ENCODE measurements at places on chromosomes 4 and X. TPM values are rescaled to one million over a fixed set of nuclear protein-coding genes. Genes with fewer than 3 reads are reported as not detected.
A peak's percentile ranks its signal among the peaks of the same experiment; 100 is the strongest.

Gene CLDN2
- not detected for total RNA-seq

DNA sequence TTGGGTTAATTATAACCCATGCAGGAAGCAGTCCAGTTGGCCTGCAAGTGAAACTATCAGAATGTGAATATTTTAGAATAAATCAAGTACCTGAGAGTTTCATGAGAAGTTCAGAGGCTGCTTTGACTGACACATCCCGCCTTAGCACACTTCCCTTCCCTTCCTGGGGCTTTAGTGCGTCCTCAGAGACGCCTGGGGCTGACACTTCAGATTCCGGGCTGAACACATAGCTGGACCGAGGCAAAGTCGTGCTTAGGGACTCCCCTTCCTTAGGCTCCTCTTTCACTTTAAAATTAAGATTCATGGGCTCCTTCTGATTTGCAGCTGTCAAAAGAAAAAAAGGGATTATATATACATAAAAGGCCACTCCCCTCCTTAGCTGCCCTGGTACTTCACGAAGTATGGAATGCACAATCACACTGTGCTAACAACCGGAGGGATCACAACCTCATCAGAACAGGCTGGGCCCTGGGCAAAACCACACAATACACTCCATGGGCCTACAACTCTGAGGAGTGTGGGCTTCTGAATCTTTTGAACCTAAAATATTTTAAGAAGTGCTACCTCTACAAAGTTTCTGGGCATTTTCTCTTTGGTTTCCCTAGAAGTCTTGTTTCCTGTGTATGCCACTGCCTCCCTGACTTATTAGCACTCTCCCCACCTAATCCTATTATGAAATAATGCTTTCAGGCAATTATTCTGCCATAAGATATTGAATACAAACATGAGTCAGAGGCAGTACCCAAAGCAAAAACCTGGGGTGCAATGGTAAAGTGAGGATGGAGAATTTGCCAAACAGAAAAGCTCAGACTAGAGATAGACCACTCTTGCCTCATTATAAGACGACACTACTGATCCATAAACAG lies 68.2 kb downstream of the ZNF827 start:
- no peak for DNase-seq
- H3K27me3 ChIP-seq, result no peaks in the 10 kb centered on the region
- H3K4me3 ChIP-seq, result no peak overlapping the region
- H3K4me1 ChIP-seq, result peaks cover 4% of the 10 kb centered on the region
- H3K27ac ChIP-seq, result no peak overlapping the region
- H3K36me3 ChIP-seq, result no peaks in the 10 kb centered on the region

Gene SPIN2A
- total RNA-seq, result 2.4 TPM

- DNase-seq, result no peak
- H3K27me3 ChIP-seq, result no peaks in the 10 kb centered on the region
- H3K36me3 ChIP-seq, result no peaks in the 10 kb centered on the region
- H3K4me3 ChIP-seq, result no peak overlapping the region
- H3K4me1 ChIP-seq, result no peaks in the 10 kb centered on the region
Measured at GRCh38 chr4:139639654-139640053, 26.0 kb upstream of the MGST2 start.

DNA sequence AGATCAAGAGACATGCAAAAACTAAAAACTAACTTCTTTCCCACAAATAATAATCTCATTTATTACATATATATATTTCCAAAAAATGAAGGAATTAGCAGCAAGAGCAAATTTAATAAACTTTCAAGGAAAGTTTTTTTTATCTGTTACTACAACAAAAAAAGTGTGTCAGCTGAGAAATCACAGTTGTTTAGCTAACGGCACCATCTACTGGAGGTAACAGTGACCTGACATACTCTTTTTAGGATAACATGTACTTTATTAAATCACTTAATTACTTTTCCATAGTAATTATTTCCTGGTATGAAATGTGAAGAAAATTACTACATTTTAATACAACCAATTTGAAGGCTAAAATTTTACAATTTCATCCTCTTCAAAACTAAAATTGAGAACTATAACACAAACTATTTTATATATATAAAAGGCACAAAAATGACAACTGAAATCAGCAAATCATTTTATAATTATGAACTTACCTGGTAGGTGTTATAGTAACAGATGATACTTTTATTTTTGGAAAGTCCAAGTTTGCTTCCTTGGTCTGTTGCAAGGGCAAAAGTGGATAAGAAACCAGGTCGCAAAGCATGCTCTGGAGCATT lies 9.1 kb downstream of the LAMTOR3 start:
- H3K27me3 ChIP-seq, result no peaks in the 10 kb centered on the region
- no peaks in the 10 kb centered on the region for H3K4me1 ChIP-seq
- no peak overlapping the region for H3K27ac ChIP-seq
- no peak overlapping the region for H3K4me3 ChIP-seq

- no peak for DNase-seq
- no peak overlapping the region for H3K4me3 ChIP-seq
- H3K4me1 ChIP-seq, result no peaks in the 10 kb centered on the region
Measured at GRCh38 chr4:74188912-74189311, 31.0 kb downstream of the MTHFD2L start.

Gene MAGEB17
- total RNA-seq, result not detected

DNA sequence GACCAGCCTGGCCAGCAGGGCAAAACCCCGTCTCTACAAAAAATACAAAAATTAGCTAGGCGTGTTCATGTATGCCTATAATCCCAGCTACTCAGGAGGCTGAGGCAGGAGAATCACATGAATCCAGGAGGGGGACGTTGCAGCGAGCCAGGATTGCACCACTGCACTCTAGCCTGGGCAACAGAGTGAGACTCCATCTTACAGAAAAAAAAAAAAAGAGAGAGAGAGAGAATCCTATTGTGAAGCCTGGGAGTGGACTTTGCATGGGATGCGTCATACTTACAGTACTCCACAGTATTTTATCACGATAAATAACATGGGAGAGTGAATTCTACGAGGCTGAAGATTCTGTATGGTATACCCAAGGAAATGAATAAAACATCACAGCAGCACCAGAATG lies 139.6 kb downstream of the AASDH start:
- H3K4me1 ChIP-seq, result no peaks in the 10 kb centered on the region
- no peak overlapping the region for H3K4me3 ChIP-seq
- no peaks in the 10 kb centered on the region for H3K27me3 ChIP-seq
- H3K36me3 ChIP-seq, result no peaks in the 10 kb centered on the region
- no peak for DNase-seq
- H3K27ac ChIP-seq, result no peak overlapping the region

Gene TLR1
- 29.7 TPM for total RNA-seq

Gene KCND1
- 3.4 TPM for total RNA-seq

Gene HAND2
- total RNA-seq, result 19.5 TPM

DNA sequence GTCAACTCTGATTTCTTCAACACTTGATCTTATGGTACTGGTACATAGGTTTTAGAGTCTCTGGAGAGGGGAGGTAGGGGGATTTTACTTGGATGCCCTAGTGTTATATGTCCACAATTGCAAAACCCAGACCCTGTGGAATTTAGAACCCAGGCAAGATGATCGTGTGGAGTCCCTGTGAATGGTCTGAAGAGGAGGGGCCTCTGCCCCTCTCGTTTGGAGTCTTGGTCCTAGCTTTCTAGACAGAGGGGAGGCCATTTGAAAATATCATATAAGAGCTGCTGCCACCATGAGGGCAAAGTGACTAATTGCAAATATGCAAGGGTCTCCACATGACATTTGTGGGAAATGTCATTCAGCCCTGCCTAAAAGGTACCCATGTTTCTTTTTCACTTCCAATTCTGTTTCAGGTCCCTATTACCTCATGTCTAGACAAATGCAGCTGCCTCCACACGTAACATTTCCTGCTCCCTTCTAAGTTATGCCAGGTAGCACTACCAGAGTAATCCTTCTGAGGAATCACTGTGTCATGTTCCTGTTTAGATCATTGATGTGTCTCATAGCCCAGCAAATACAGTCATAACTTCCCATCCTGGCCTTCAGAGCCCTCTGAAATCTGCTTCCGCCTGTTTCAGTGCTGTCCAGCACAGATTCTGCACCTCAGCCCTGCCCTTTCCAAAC lies 126.8 kb downstream of the KLHL8 start:
- DNase-seq, result no peak
- no peaks in the 10 kb centered on the region for H3K36me3 ChIP-seq
- H3K27ac ChIP-seq, result no peak overlapping the region
- no peaks in the 10 kb centered on the region for H3K27me3 ChIP-seq

Gene SLC38A5
- total RNA-seq, result 13.2 TPM

DNA sequence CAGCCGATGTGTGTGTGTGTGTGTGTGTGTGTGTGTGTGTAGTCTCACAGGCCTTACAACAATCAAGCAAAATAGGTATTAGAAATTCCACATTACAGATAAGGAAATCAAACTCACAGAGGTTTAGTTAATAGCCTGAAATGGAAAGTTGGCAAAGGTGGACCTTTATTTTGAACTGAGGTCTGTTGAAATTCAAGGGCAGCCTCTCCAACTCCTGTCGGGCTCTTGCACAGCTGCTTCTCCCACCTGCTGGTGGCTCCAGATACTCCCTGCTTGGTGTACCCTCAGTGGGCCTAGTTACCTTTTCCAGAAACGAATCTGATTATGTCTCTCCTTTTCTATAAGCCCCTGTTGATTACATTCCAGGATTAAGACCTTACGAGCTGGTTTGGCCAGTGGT lies 195.9 kb downstream of the MGST2 start:
- DNase-seq, result no peak
- no peaks in the 10 kb centered on the region for H3K27me3 ChIP-seq
- H3K4me3 ChIP-seq, result no peak overlapping the region
- no peaks in the 10 kb centered on the region for H3K36me3 ChIP-seq
- no peaks in the 10 kb centered on the region for H3K4me1 ChIP-seq

DNA sequence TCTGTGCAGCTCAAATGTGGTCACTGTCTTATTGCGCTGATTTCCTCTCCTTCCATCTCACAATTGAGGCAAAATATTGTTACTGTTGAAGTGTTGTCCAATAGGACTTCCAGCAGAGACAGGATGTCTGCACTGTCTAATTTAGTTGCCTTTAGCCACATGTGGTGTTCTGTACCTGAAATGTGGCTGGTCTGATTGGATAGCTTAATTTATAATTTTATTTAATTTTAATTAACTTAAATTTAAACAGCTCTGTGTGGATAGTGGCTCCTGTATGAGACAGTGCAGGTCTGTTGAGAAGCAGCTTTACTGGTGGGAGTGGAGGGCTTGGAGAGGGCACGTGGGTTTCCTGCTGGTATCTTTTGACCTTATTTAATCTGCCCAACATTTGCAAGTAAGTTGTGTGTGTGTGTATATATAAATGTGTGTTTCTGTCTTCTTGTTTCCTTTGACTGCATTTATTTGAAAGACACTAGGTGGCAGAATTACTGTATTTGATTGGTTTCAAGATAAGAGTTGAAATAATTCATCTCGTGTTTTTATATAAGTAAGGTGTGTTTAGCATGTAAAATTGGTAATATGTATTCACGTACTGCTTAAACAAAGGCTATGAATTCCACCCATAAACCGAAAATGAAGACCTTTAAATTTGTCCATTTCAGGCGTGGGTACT lies 55.3 kb upstream of the MSANTD1 start:
- H3K4me3 ChIP-seq, result no peak overlapping the region
- H3K36me3 ChIP-seq, result no peaks in the 10 kb centered on the region
- no peaks in the 10 kb centered on the region for H3K27me3 ChIP-seq
- H3K4me1 ChIP-seq, result no peaks in the 10 kb centered on the region

Gene GLUD2
- total RNA-seq, result 2.2 TPM

- H3K27me3 ChIP-seq, result no peaks in the 10 kb centered on the region
- H3K4me3 ChIP-seq, result no peak overlapping the region
- H3K36me3 ChIP-seq, result peaks cover 2% of the 10 kb centered on the region
- no peak for DNase-seq
- H3K27ac ChIP-seq, result no peak overlapping the region
Measured at GRCh38 chr4:121863799-121864198, 6.5 kb downstream of the BBS7 start.

Gene SHROOM3
- total RNA-seq, result 51.3 TPM

Gene ARHGEF6
- total RNA-seq, result 24.3 TPM

DNA sequence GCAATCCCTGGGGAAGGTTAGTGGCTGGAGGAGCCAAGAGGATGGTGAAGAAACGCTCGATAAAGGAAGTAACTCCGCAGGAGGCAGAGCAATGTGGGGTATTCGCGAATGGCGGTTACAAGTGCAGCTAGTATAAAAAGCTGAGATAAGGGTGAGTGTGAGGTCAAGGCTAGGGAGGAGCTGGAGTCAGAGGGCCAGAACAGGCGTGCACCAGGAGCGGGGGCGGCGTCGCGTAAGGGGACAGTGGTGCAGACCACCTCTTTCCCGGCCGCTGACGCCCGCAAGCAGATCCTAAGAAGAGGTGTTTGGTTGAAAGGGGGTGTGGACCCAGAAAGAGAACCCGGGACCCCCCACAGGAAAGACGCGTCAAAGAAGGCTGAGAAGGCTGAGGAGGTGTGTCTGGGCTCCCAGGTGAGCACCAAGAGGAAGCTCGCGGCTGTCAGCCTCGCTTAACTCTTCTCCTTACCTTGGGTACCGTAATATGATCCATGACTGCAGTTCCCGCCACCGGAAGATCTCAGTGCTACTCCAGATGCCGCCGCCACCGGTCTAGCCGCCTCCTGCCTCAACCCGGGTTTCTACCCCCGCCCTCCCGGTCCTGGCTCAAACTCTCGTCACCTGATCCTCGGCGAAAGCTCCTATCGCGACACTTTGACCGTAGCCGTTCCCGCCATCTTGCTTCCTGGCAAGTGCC lies at the start of gene MTMR8:
MTMR8 (minus strand) TSS at position 579 of the 694 bp plus-strand sequence; CDS start at position 490, 89 bp downstream.
- no peaks in the 10 kb centered on the region for H3K36me3 ChIP-seq
- H3K4me3 ChIP-seq, result peak within 1 kb of the TSS; percentile 33
- DNase-seq, result peak; percentile 83
- H3K4me1 ChIP-seq, result peaks cover 4% of the 10 kb centered on the region
- H3K27me3 ChIP-seq, result no peaks in the 10 kb centered on the region
- no peak within 1 kb of the TSS for H3K27ac ChIP-seq

Gene XG
- total RNA-seq, result 5.9 TPM

DNA sequence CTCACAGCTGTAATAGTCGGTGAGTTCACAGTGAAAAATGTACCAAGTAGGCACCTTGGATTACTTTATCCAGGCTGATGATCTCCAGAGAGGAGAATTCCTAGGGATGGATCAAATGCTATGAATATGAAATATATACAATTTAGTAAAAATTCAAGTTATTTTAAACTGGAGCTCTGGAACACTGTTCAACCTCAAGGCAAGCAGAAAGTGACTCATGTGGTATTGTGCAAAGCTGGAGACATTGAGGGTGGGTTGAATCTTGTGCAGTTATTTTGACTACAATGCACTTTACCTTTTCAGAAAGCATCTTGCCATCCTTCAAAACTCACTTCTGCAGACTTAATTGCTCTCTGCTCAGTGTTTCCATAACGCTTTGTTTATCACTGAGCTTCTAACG lies 43.4 kb downstream of the OSTC start:
- H3K4me1 ChIP-seq, result no peaks in the 10 kb centered on the region
- no peak overlapping the region for H3K4me3 ChIP-seq
- DNase-seq, result no peak
- no peaks in the 10 kb centered on the region for H3K27me3 ChIP-seq
- no peaks in the 10 kb centered on the region for H3K36me3 ChIP-seq

- H3K4me3 ChIP-seq, result no peak overlapping the region
- no peak for DNase-seq
- H3K27me3 ChIP-seq, result no peaks in the 10 kb centered on the region
- H3K27ac ChIP-seq, result no peak overlapping the region
- H3K36me3 ChIP-seq, result no peaks in the 10 kb centered on the region
- H3K4me1 ChIP-seq, result no peaks in the 10 kb centered on the region
Measured at GRCh38 chr4:12993923-12994322, 490.2 kb downstream of the RAB28 start.

- no peaks in the 10 kb centered on the region for H3K27me3 ChIP-seq
- H3K27ac ChIP-seq, result no peak overlapping the region
- peaks cover 2% of the 10 kb centered on the region for H3K36me3 ChIP-seq
- DNase-seq, result no peak
- no peak overlapping the region for H3K4me3 ChIP-seq
Measured at GRCh38 chr4:108044951-108045686, 55.4 kb downstream of the HADH start.
